Daoy (cell line): ENCODE measurements at places on chromosomes 1 and 21. TPM values are rescaled to one million over a fixed set of nuclear protein-coding genes. Genes with fewer than 3 reads are reported as not detected.

CDCA8 gene
- 33.6 and 44.3 TPM in 2 replicates for total RNA-seq

INAVA gene
- 7.3 and 7.5 TPM in 2 replicates for total RNA-seq

DNA sequence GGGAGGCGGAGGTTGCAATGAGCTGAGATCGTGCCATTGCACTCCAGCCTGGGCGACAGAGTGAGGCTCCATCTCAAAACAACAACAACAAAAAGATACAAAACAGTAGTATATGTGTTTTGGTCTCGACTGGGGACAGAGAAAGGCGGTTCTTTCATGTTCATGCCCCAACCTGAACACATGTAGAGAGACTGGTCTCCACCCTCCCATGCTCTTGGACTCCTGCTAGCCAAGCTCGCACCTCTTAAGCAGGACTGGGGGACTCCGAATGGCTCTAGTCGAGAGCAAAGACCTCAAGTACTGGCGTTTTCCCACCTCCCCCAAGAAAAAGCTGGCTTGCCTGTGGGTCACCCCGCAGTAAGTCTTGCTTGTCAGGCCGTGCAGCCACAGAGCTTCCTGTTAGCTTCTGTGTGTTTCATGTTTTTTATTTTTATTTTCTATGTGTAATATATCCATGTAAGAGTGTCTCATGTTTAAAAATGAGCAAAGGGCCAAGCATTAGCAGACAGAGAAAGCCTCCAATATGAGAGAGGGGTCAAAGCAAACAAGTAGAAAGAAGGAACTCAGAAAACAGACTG, 91.6 kb downstream of the SCCPDH start:
- no peak for DNase-seq

GRCh38 chr1:1424707-1425106, 3.6 kb upstream of the ANKRD65 start:
- DNase-seq, result no peak

DNA sequence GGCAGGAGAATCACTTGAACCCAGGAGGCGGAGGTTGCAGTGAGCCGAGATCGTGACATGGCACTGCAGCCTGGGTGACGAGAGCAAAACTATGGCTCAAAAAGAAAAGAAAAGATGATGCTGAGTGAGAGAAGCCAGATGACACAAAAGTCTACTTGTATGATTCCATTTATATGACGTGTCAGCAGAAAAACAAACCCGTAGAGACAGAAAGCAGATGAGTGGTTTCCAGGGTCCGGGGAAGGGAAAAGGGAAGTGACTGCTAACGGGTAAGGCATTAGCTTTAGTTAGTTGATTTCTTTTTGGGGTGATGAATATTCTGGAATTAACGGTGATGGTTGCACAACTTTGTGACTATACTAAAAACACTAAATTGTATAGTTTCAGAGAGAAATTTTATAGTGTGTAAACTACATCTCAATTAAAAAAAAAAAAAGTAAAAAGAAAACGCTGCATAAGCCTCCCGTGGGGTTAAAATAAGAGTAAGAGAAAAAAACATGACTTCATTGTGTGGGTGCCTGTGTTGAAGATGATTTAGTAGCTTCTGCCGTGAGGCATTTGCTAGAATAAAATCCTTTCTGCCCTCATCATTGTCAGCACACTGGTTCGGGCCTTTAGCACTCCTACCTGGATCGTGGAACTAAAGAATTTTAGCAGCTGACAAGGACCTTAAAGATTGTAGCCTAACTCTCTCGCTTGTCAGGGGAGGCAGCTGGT, 24.7 kb upstream of the ATP5PO start:
- DNase-seq, result peak; percentile 72

- DNase-seq, result no peak
Observed at GRCh38 chr1:58331156-58331555, 215.4 kb downstream of the OMA1 start.

DNA sequence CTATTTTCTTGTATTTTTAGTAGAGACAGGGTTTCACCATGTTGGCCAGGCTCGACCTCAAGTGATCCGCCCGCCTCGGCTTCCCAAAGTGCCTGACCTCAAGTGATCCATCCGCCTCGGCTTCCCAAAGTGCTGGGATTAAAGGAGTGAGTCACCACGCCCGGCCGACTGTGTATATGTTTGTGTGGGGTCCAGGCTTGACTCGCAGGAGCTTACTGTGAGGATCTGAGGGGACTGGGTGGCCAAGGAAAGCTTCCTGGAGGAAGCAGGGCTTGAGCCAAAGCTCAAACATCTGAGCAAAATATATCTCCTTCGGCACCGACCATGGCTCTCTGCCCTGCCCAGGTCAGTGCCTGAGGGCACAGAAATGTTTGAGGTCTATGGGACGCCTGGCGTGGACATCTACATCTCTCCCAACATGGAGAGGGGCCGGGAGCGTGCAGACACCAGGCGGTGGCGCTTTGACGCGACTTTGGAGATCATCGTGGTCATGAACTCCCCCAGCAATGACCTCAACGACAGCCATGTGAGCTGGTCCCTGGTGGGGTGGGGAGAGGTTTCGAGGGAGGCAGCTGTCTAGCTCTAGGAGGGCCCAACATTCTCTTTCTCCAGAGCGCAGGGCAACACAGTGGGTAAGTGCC, 10.5 kb downstream of the PADI3 start:
- peak; percentile 80 for DNase-seq

PCSK9 gene
- total RNA-seq, result 0.03 and 0.29 TPM in 2 replicates

KCNJ15 gene
- 35.4 and 44.6 TPM in 2 replicates for total RNA-seq

RXRG gene
- 0.17 and 1.7 TPM in 2 replicates for total RNA-seq
